Effector memory CD4-positive, alpha-beta T cell (primary cell): ENCODE measurements at places on chromosomes 13 and 19.

- no peak for DNase-seq
These were observed 9.3 kb downstream of the ADGRE5 start for GRCh38 chr19:14390548-14390947.

DNA sequence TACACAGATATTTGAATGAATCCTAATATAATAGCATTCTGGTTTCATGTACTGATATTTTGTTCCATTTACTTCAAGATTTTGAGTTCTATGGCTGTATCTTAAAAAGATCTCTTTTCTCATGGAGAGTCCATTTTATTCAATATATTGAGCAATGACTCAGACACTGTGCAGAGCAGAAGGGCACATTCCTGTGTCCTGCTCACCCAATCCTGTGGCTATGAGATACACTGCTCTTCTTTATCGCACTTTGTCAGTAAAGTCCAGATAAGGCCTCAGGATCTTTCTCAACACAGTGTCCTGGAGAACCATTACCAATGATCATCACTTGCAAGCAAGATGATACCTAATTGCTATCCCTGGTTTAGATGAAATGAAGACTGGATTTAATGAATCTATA, 155.0 kb downstream of the CYSLTR2 start:
- DNase-seq, result no peak

GRCh38 chr13:65914716-65915115, 1315.4 kb downstream of the PCDH9 start:
- no peak for DNase-seq

DNA sequence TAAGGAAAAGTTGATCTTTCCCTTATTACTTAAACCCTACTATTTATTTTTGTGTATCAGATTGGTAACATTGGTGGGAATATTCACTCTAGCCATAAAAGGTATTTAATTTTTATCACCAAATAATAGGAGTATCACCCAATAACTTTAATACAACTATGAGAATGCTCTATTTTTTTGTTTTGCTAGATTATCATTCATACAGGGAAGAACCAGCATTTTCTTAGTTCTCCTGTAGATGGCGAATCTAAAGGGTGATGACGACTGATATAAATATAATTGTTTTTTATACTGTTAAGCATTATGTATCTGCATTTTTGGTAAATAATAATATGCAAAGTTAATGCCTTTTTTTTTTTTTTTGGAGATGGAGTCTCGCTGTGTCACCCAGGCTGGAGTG, 7.9 kb upstream of the FRY start:
- no peak for DNase-seq

- no peak for DNase-seq
These were observed 348.1 kb downstream of the FOXO1 start for GRCh38 chr13:40318366-40318765.

- DNase-seq, result no peak
These were observed 160.2 kb downstream of the PDS5B start for GRCh38 chr13:32746474-32746873.

DNA sequence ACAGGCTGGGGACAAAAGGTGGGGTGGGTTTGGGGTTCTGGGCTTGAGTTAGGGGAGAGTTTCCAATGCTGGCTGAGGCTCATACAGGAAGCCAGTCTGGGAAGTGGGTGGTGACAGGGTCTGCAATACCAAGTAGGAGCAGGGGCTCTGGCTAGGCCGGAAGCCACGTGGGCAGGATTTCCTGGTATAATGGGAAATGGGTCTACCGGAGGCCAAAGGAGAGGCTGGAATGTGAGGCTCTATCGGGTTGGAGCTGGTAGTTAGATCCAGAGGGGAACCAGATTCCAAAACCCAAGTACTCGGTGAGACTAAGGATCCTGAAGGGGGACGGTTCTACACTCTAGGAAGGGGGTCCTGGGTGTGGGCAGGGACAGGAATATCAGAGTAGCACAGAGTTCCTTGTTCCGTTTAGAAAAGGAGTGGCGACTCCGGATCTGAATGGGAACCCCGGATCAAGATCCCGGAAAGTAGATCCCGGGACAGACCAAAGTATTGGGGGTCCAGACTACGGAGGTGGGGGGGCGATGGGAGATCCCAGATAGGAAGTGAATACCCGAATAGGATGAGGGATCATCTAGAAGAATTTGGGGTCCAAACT, 802 bp downstream of the CDC37 start:
- DNase-seq, result no peak

- no peak for DNase-seq
These were observed 73.9 kb downstream of the TEX29 start for GRCh38 chr13:111394211-111394922.

- no peak for DNase-seq
These were observed 727 bp downstream of the CNMD start for GRCh38 chr13:52738719-52739467.

GRCh38 chr13:46168783-46169182, 13.2 kb downstream of the LCP1 start:
- DNase-seq, result no peak

- DNase-seq, result no peak
These were observed at the start of gene UGGT2 for GRCh38 chr13:96053003-96053703. Gene UGGT2 (minus strand): TSS chr13:96053401. CDS start chr13:96053312, 89 bp downstream.

DNA sequence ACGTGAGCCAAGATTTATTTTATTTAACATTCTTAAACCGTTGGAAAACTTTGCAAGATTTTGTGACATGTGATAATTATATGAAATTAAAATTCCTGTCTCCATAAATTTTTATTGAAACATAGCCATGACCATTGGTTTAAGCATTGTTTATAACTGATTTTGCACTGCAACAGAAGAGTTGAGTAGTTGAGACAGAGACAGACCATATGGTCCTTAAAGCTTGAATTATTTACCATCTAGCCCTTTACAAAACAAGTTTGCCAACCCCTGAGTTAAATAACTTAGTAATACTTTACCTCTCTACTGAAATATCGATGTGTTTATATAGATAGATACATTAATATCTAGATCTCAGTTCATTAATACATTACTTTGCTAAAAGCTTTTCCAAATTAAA, 814.1 kb upstream of the GPC6 start:
- no peak for DNase-seq

GRCh38 chr19:4578552-4579248, 19.2 kb upstream of the SEMA6B start:
- DNase-seq, result no peak

GRCh38 chr19:48646001-48646721, at the start of gene CA11:
Gene CA11 (minus strand): TSS chr19:48646187. CDS start chr19:48645632, 555 bp downstream.
- peak; percentile 89 for DNase-seq

DNA sequence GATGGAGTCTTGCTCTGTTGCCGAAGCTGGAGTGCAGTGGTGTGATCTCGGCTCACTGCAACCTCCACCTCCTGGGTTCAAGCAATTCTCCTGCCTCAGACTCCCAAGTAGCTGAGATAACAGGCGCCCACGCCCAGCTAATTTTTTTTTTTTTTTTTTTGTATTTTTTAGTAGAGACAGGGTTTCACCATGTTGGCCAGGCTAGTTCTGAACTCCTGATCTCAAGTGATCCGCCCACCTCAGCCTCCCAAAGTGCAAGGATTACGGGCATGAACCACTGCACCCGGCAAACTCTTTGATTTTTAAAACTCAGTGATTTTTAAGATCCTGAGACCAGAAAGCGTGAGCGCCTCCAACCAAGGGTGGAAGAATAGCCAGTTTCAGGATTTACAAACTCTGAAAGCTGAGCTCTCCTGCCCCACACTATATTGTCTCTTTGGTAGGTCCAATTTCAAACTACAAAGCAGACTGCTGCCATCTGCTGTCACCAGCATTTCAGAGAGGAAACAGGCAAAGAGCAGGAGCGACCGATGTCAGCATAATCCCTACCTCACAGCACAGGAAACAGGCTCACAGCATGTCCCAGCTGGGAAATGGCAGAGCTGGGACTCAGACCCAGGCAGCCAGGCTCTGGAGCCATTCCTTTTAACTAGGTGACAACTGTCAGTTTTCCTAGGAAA, 9.2 kb downstream of the NOSIP start:
- no peak for DNase-seq

DNA sequence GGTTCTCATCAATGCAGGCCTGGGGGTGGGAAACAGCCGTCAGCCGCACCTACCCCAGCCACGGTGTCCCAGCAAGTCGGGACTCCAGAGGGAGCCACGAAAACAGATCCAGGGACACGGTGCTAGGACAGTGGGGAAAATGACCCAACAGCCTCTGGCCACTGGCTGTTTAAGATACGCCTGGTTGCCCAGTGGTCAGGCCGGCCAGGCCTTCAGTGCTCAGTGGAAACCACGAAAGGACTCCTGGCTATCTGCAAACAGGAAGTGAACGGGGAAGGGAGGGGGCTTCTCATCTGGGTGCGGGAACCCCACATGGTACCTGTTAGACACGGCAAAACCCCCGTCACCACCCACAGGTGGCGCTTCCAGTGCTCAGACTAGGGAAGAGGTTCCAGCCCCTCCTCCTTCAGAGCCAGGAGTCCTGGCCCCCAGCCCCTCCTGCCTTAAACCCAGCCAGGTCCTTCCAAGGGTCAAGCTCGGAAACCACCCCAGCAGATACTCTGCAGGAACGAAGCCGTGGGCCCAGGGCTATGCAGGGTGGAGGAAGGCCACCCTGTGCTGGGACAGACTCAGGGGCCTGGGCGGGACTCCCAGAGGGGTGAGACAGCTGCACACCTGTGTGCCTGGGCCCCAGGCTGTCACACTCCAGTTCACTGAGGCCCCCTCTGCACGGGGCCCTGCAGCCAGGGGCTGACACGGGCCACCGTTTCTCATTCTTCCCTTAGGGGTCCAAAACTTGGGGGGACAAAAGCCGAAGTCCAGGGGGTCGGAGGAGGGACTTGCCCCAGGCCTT, 4.5 kb downstream of the PPP1R12C start:
- DNase-seq, result no peak

GRCh38 chr13:93169980-93170379, 56.6 kb upstream of the GPC6 start:
- no peak for DNase-seq

DNA sequence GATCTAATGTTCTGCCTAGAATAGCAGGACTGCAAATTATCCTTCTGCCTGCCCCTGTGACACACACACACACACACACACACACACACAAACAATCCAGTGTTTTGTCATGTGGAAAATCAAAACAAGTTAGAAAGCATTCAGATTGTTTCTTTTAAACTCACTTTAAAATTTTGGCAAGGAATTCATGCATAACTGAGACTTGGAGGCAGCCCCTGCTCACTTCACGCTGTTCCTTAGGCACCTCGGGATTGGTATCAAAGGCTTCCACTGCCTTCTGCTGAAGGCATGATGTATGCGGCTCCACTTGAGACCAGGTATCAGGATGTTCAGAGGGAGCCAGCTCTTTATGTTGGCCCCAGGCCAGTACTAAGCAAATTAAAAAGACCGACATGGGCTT, 158.7 kb downstream of the OXGR1 start:
- DNase-seq, result no peak

DNA sequence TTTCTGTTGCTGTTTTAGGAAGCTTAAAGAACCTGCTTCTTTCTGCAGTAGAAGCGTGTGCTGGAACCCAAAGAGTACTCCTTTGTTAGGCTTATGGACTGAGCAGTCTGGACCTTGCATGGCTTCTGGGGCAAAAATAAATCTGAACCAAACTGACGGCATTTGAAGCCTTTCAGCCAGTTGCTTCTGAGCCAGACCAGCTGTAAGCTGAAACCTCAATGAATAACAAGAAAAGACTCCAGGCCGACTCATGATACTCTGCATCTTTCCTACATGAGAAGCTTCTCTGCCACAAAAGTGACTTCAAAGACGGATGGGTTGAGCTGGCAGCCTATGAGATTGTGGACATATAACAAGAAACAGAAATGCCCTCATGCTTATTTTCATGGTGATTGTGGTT, 103.1 kb downstream of the TNFRSF19 start:
- no peak for DNase-seq

GRCh38 chr19:8573316-8573715, 3.9 kb downstream of the MYO1F start:
- no peak for DNase-seq

GRCh38 chr13:33649212-33649878, 168.6 kb upstream of the RFC3 start:
- no peak for DNase-seq

GRCh38 chr19:38195237-38195636, 28.8 kb downstream of the DPF1 start:
- no peak for DNase-seq

GRCh38 chr13:90867336-90867683, 480.2 kb upstream of the MIR17HG start:
- DNase-seq, result no peak

DNA sequence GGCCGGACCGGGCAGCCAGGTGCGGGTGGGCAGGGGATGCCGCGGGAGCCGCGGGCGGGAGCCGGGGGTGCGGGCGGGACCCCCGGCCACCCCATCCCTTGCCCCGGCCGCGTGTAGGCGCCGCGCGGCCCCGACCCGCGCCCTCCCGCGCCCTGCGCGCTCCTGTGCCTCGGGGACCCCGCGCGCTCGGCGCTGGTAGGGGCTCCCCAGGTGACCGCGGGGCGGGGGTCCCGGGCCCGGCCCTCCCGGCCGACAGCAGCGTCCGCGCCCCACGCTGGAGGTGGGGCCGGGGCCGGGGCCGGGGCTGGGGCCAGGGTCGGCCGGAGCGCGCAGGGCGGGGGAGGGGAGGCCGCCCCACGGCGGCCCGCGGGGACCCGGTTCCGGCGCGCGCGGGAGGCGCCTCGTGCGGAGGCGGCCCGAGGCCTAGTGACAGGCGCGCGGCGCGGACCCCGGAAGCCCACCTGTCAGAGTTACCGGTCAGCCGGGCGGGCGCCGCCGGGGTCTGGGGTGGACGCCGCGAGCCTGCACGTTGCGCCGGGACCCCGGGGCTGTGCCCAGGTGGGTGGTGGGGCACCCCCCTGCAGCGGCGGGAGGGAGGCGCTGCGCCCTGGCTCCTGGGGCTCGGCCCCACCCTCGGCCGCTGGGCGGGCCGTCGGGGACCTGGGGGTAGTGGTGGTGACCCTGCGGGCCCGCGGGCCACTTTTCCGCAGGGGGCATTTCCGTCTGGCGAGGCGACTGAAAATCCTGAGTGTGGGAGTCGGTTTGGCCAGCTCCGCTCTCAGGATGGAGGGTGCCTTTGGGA, 518 bp downstream of the TFDP1 start:
- no peak for DNase-seq
